ENCODE measurements at places on chromosomes 5 and 9.

- no peak for DNase-seq
These were observed 1111.8 kb downstream of the TAF11L14 start for GRCh38 chr5:18745988-18746615.

- DNase-seq, result no peak
These were observed 25.2 kb downstream of the TMEM252 start for GRCh38 chr9:68515326-68516017.

DNA sequence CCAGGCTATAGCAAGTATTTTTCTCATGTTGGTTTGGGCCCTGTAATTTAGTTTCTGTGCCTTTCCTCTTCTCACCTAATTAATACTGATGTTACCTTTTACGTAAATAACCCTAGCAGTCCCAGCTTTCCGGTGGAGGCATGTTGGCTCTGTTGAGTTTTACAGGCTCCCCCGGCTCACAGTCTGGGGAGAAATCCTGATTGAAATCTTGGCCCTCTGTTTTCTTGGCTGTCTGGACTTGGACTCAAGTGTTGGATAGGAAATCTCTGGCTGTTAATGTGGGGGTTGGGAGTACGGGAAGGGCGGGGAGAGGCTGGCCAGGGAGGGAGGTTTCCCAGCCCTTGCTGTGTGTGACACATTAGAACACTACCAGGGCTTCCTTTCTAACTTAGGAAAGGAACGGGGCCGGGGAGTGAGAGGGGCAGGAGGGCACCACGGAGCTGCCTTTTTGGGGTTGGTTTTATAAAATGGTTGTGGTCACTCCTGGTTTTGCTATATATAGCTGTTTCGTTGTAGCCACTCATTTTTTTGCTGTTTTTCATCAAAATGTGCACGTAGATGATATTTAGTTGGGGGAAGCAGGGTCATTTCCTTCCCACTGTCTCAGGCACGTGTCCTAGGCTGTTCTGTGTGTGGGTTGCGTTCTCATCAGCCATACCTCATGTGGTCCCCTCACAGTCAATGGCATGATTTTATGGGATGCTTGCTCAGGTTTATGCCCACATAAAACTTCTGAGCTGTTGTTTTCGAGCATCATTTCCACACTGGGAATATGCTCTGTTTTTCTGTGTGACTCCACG lies 11.0 kb downstream of the TRIO start:
- peak; percentile 10 for DNase-seq

DNA sequence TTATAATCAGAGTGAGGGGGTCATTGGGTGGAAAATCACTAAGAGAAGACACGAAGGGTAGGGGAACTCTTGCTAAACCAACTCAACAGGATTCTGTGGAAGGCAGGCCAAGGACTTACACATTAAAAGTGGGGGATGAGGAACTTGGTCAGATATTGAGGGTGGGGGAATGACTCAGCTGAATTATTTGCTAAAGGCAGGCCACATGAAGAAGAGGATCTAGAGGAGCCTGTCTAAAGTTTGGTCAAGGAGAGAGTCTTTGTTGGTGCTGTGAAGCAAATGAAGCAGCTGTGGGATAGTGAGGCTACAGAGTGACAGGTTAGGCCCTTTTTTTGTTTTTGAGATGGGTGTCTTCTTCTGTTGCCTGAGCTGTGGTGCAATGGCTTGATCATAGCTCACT lies 63.9 kb upstream of the SPRY4 start:
- DNase-seq, result no peak

DNA sequence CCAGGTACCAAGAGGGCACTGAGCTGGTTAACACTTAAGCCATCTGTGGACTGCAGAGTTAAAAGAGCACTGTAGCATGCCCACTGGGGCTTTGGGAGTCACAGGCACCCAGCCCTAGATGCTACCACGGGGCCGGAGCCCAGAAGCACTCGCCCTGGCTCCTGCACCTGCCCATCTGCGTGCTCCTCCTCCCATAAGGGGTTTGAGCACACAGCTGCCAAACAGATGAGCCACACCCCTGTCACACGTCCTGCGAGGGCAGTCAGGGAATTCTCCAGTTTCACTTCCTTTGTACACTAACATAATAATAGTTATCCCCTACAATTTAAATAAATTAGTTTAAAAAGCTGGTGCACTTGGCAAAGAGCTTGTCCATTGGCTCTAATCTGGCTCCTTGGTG lies 4.5 kb upstream of the PCA3 start:
- DNase-seq, result no peak

DNA sequence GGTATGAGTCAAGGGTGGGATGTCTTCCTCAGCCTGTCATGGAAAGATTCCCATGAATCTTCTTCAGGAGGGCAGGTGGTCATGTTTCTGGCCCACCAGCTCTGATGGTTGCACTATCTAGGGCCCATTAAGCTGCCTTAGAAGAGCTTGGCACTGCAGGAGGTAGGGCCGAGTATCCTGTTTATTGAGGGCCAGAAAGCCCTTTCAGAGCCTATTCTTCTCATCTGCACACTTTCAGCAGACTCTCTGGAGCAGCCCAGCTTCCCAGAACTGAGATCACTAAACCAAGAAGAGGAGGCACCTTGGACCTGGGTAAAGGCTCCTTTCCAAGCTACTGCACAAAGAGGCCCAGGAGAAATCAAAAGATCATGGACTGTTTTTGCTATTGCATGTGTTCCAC lies 146.5 kb downstream of the MTX3 start:
- no peak for DNase-seq

GRCh38 chr5:74476046-74476818 lies 164.3 kb downstream of the ENC1 start:
- DNase-seq, result no peak

DNA sequence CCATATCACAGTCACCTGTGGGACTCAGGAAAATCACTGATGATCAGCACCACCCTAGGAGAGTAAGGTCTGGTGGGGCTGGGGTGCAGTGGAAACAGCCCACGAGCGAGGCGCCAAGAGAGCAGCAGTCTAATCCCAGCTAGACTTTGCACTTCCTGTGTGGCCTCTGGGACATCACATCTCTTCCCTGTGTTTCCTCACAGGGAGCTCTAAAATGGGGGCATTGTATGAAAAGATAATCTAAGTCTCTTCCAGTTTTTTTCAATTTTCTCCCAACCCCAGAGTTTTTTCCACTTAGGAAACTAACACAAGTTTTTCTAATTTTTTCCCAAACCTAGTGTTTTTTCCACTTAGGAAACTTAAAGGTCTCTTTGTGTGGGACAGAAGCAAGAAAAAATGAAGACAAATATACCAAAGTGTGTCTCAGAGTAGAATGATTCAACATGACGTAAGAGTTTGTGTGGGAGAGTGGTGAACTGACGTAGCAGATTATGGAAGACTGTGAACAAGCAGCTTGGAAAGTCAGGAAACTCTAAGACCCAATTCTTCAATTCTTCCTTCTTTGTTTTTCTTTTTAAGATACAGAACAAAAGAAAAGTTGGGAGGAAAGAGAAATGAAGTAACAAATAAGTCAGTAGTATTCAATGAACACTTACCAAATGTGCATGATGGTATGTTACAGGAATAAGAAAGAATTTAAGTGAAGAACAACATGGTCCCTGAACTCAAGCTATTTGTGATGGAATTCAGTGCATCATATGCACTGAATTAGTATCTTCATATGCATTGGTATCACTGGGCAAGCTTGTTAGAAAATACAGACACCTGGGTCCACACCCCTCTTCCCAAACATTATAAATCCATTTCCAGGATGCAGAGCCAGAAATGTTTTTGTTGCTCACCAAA lies 51.3 kb downstream of the LHFPL2 start:
- DNase-seq, result no peak

- DNase-seq, result no peak
These were observed 28.8 kb downstream of the LPCAT1 start for GRCh38 chr5:1494780-1495524.

- no peak for DNase-seq
These were observed 111.8 kb upstream of the LHFPL2 start for GRCh38 chr5:78760366-78760765.

DNA sequence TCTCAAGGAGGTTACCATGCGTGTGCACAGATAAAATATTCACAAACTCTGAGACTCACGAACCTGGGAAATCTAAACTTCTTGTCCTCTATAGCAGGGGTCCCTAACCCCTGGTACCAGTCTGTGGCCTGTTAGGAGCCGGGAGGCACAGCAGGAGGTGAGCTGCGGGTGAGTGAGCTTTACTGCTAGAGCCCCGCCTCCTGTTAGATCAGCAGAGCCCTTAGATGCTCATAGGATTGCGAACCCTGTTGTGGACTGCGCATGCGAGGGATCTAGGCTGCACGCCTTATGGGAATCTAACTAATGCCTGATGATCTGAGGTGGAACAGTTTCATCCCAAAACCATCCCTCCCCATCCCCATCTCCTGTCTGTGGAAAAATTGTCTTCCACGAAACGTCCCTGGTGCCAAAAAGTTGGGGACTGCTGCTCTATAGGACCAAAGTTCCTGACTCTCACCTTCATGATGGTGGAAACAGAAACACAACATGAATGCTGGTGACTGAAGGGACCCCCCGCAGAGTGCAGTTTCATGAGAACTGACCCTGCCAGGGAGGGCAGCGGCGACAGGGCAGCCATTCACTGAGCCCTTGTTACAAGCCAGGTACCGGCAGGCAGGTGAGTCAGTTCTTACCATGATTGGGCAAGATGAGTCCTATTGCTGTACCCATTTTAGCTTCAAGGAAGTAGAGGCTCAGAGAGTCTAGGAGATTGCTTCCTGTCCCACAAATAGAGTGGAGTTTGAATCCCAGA lies 181.9 kb downstream of the RGS3 start:
- DNase-seq, result no peak

GRCh38 chr9:104617418-104617817 lies 586 bp downstream of the OR13C9 start:
- DNase-seq, result no peak

DNA sequence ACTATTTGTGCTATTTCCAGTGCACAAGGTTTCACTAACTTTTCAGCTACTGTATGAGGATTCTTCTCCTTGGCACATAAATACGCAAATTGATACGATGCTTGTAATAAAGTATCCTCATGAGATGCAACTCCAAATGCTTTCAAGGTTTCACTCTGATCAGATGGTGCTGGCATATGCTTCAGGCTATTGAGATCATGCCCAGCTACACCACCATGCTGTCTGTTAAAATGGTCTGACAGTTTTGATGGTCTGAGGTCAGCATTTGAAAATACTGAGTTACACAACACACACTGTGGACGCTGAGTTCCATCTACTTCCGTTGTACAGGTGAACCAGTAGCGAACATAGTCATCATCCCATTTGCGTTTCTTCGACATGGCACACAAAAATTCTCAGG lies 4.7 kb downstream of the FAM200C start:
- no peak for DNase-seq

GRCh38 chr5:87307796-87308423 lies 40.2 kb downstream of the RASA1 start:
- DNase-seq, result no peak

DNA sequence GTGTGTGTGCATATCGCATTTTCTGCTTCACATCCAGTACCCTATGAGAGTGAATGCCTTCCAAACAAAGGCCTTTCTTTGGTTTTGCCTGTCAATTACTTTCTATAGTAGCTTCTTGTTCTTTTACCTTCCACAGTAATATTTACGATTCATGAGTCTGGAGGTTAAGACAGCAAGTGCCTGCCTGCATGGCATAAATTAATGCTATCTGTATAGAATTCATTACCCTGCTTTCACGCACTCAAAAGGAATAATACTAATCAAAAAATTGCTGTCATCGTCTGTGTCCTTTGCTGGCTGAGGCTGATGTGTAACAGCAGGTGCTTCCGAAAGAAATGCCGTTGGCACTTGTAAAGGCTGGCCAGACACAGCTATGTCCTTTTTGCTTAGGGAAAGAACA lies 1304.4 kb upstream of the CDH6 start:
- no peak for DNase-seq

GRCh38 chr5:95801961-95802360 lies 20.6 kb downstream of the GLRX start:
- no peak for DNase-seq

DNA sequence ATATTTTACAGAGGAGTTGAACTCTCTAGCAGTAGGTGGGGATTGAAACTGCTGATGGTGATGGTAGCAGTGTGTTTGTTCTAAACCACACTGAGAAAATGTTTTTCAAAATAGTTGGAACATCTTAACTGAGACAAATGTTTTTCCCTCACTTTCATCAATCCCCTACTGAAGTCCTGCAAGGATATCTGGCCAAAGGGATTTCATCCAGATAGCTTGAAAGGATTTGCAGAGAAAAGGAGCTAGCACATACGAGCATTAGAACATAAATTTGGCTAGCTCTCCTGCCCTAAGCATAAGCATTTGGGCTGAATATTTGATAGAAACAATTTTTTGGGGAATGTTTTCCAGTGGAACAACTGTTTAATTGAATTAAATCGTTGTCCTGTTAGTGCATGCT lies 153.9 kb downstream of the CDH9 start:
- DNase-seq, result no peak

DNA sequence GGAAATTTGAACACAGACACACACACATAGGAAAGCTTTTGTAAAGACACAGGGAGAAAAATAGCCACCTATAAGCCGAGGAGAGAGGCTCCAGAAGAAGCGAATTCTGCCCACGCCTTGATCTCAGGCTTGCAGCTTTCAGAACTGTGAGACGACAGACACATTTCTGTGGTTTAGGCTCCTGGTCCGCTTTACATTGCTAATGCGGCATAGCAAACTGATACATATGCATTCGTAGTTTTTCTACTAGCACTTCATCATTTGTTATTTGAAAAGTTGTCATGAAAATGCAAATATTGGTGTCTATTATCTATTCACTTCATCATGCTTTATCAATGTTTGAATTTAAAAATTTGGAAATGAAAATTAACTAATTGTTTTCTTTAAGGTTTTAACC lies 674.9 kb downstream of the SEMA5A start:
- DNase-seq, result no peak

DNA sequence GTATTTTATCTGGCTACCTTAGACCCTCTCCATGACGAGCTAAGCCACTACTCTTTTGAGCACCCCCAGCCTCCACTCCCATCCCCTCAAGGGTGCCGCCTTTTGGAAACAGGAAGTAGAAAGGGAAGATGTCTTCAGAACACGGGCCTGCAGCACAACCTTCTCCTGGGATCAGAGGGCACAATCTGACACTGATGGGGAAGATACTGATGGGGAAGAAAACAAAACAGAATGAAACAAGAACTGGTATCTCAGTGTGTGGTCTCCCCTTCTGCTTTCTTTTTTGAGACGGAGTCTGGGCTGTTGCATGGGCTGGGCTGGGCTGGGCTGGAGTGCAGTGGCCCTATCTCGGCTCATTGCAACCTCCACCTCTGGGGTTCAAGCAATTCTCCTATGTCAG lies 539.7 kb upstream of the DAP start:
- DNase-seq, result no peak

DNA sequence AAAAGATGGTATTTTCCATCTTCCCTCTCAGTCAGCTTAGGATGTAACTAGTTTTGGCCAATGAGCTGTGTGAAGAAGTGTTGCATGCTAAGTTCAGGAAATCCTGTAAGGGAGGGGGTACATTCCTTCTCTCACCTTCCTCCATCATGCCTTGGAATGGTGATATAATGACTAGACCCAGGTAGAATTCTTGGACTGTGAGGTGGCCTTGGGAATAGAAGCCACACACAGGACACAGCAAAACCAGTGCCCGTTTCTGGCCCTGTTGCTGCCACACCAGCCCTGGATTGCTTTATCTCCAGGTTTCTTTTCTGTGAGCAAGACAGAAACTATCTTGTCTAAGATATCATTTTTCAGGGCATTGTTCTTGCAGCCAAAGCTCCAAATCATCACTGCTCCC lies 10.5 kb upstream of the ZNF354A start:
- DNase-seq, result no peak
